WTC11 (cell line): ENCODE measurements at places on chromosomes 1 and 21. TPM values are rescaled to one million over a fixed set of nuclear protein-coding genes. Genes with fewer than 3 reads are reported as not detected.

DNA sequence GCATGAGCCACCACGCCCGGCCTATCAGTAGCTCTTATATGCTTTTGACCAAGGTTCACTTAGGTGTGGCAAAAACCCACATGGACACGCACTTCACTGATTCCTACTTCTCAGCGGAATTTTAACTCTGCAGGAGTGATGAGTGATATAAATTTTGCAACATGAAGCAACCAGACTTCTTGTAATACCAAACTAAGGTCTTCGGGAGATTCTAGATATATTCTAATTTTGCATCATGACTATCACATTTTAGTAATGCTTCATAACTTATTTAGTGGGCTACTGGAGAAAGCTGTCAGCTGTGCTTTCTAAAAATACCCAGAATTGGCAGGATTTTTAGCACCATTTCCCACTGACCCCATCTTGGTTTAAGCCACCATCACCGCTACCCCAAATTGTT lies 27.8 kb downstream of the RHCE start:
- H3K4me3 ChIP-seq, result no peak overlapping the region
- no peak overlapping the region for H3K27ac ChIP-seq
- peaks cover 4% of the 10 kb centered on the region; the same call in 1 of the 2 replicates for H3K4me1 ChIP-seq

- no peak overlapping the region for H3K27ac ChIP-seq
- no peaks in the 10 kb centered on the region for H3K4me1 ChIP-seq
- H3K27me3 ChIP-seq, result peaks cover 2% of the 10 kb centered on the region; the same call in 1 of the 2 replicates
- H3K4me3 ChIP-seq, result no peak overlapping the region
Observed at GRCh38 chr21:42190486-42190863, 28.5 kb upstream of the ABCG1 start.

Gene LEPR
- 5.3 to 6.5 TPM (median 5.6 TPM) in 3 replicates for total RNA-seq

GRCh38 chr1:97378596-97378995 lies 542.2 kb downstream of the DPYD start:
- no peaks in the 10 kb centered on the region for H3K4me1 ChIP-seq
- no peaks in the 10 kb centered on the region for H3K36me3 ChIP-seq
- H3K27ac ChIP-seq, result no peak overlapping the region
- no peak overlapping the region for H3K4me3 ChIP-seq

Gene RCSD1
- total RNA-seq, result 0.23 to 0.71 TPM (median 0.50 TPM) in 3 replicates

GRCh38 chr1:230794431-230794830 lies 47.2 kb downstream of the CAPN9 start:
- no peak overlapping the region for H3K27ac ChIP-seq
- no peaks in the 10 kb centered on the region for H3K4me1 ChIP-seq
- peaks cover 46% of the 10 kb centered on the region for H3K27me3 ChIP-seq
- H3K36me3 ChIP-seq, result no peaks in the 10 kb centered on the region
- DNase-seq, result no peak
- no peak overlapping the region for H3K4me3 ChIP-seq
